Activated T-cell treated with anti-CD3 and anti-CD28 coated beads, Interleukin-2, amount 50 U/mL, for 72 hours (primary cell): ENCODE measurements at places on chromosomes 7 and 10. TPM values are rescaled to one million over a fixed set of nuclear protein-coding genes. Genes with fewer than 3 reads are reported as not detected.

Gene CNNM1
- total RNA-seq: 0.25 TPM

Gene HTRA1
- total RNA-seq: not detected

Gene PDK4
- total RNA-seq: not detected

Gene ZYX
- total RNA-seq: 121 TPM

Gene TAS2R3
- total RNA-seq: 1.8 TPM

Gene UFSP1
- total RNA-seq: 0.83 TPM

Gene ADAM12
- total RNA-seq: 0.63 TPM

DNA sequence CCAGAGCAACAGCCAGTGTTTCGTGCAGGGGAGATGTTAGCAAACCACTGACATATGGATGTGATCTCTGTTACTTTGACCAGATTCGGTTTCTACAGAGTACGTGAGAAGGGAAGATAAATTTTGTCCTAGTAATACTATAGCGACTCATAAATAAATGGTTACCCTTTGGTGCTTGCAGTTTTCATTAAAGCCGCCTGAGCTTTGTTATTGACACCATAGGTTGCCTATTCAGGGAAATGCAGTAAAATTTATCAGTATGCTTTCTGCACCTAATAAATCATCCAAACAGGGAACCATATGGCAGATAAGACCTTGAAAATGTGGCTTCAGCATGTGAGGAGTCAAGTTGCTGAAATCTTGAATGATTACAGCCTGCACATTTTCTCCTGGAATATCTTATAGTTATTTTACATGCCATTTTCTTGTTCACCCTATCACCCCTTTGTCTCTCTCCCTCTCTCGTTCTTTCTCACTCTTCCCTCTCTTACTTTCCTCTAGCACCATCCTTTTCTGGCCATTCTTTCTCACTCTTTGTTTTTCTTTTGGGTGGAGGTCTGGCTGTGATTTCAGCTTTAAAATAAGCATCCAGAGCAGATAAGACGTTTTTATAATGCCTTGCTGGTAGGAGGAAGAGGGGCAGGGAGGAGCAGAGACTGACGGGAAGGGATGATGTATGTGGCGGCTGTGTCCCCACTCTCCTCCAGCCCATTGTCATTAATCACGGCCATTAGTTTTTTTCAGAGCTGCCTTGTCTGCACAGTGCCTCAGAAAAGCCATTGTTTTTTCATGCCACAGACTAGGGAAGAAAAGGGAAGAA lies 182.5 kb downstream of the LRMDA start:
- H3K4me3 ChIP-seq: no peak overlapping the region
- no peaks in the 10 kb centered on the region for H3K4me1 ChIP-seq

GRCh38 chr7:47846138-47846836 lies 102.0 kb downstream of the PKD1L1 start:
- no peak overlapping the region for H3K4me3 ChIP-seq
- H3K27ac ChIP-seq: no peak overlapping the region
- no peaks in the 10 kb centered on the region for H3K4me1 ChIP-seq
- no peak for DNase-seq
- no peaks in the 10 kb centered on the region for H3K36me3 ChIP-seq
- H3K27me3 ChIP-seq: peaks cover 23% of the 10 kb centered on the region

- peak overlapping the region; percentile 98 for H3K27ac ChIP-seq
- H3K27me3 ChIP-seq: peaks cover 15% of the 10 kb centered on the region
- peak; percentile 57 for DNase-seq
- peaks cover 4% of the 10 kb centered on the region for H3K36me3 ChIP-seq
- H3K4me3 ChIP-seq: peak overlapping the region; percentile 100
These were observed 453 bp downstream of the SFMBT2 start for GRCh38 chr10:7410301-7410861.

GRCh38 chr10:1089017-1089689 lies 33.0 kb downstream of the WDR37 start:
- peaks cover 4% of the 10 kb centered on the region for H3K4me1 ChIP-seq
- H3K36me3 ChIP-seq: peaks cover 11% of the 10 kb centered on the region
- H3K27me3 ChIP-seq: no peaks in the 10 kb centered on the region

DNA sequence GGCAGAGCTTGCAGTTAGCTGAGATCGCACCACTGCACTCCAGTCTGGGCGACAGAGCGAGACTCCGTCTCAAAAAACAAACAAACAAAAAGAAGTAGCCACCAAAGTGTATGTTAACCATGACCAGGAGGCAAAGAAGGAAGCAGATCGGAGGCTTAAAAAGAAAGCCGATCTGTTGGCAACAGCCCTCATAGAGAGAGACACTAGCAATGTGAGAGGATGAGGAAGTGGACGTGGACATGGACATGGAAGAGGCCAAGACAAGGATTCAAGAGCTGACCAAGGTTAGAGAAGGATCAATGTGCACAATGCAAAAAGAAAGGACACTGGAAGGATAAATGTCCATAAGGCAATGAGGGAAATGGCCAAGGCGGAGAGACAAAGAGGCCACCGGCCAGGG lies 14.9 kb upstream of the ADCK2 start:
- no peak overlapping the region for H3K4me3 ChIP-seq
- no peak overlapping the region for H3K27ac ChIP-seq
- H3K36me3 ChIP-seq: no peaks in the 10 kb centered on the region

GRCh38 chr7:65037740-65038688 lies 31.5 kb upstream of the ERV3-1 start:
- H3K27me3 ChIP-seq: no peaks in the 10 kb centered on the region
- H3K4me3 ChIP-seq: peak overlapping the region; percentile 73
- H3K4me1 ChIP-seq: peaks cover 19% of the 10 kb centered on the region
- peaks cover 2% of the 10 kb centered on the region for H3K36me3 ChIP-seq
- DNase-seq: peak; percentile 88
- peak overlapping the region; percentile 67 for H3K27ac ChIP-seq

DNA sequence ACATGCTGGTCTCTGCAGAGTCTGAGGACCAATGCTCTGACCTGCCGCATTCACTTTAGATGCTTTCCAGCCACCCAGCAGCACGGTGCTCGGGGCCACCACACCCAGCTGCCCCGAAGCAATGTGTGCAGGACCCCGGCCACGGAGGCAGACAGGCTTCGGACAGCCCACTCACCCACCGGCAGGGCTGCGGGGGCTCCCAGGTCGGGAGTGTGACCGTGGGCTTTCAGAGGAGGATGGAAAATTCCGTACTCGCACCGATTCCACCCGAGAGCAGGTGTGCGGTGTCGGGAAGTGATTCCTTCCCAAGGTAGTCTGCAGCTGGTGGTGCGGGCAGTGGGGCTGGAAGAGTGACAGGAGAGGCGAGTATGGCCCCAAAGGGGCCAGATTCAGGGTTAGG lies 190.9 kb downstream of the DNAJB6 start:
- peaks cover 3% of the 10 kb centered on the region for H3K36me3 ChIP-seq
- H3K4me3 ChIP-seq: no peak overlapping the region
- DNase-seq: no peak

GRCh38 chr7:5766321-5766761 lies 15.1 kb downstream of the RNF216 start:
- no peak overlapping the region for H3K4me3 ChIP-seq
- H3K27me3 ChIP-seq: no peaks in the 10 kb centered on the region
- no peak for DNase-seq
- peaks cover 8% of the 10 kb centered on the region for H3K4me1 ChIP-seq

DNA sequence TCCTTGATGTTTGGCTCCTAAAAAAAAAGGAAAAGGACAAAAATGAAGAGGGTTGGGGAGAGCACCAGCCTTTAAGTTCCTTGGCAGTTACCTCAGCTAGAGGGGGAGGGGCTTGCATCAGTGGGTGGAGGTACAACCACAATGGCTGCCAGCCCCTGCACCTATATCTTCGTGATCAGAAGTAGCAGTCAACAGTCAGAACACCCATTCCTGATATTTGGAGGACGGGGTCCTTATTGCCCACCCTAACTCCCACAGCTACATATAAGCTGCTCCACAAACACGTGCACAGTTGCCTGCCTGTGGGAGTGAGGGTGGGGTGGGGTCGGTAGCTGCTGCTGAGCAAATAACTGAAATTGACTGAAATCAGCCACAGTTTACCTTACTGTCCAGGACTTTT lies 26.2 kb downstream of the C1GALT1 start:
- no peaks in the 10 kb centered on the region for H3K27me3 ChIP-seq
- peaks cover 47% of the 10 kb centered on the region for H3K4me1 ChIP-seq
- DNase-seq: no peak
- H3K27ac ChIP-seq: no peak overlapping the region

- peaks cover 10% of the 10 kb centered on the region for H3K4me1 ChIP-seq
- peaks cover 4% of the 10 kb centered on the region for H3K36me3 ChIP-seq
- no peak overlapping the region for H3K4me3 ChIP-seq
These were observed 81.6 kb upstream of the PFKP start for GRCh38 chr10:2985729-2986232.

- H3K4me1 ChIP-seq: peaks cover 5% of the 10 kb centered on the region
- H3K27me3 ChIP-seq: peaks cover 27% of the 10 kb centered on the region
- DNase-seq: no peak
- H3K4me3 ChIP-seq: no peak overlapping the region
These were observed 10.2 kb downstream of the LMOD2 start for GRCh38 chr7:123665896-123666295.

- no peaks in the 10 kb centered on the region for H3K27me3 ChIP-seq
- H3K4me1 ChIP-seq: peaks cover 5% of the 10 kb centered on the region
- no peak overlapping the region for H3K4me3 ChIP-seq
- no peak for DNase-seq
These were observed 24.8 kb upstream of the SFMBT2 start for GRCh38 chr10:7435674-7436073.

GRCh38 chr10:12589291-12589690 lies 239.9 kb downstream of the CAMK1D start:
- DNase-seq: no peak
- no peak overlapping the region for H3K27ac ChIP-seq
- H3K36me3 ChIP-seq: peaks cover 7% of the 10 kb centered on the region
